ENCODE measurements at places on chromosomes 6 and 20.
A peak's percentile ranks its signal among the peaks of the same experiment; 100 is the strongest.

DNA sequence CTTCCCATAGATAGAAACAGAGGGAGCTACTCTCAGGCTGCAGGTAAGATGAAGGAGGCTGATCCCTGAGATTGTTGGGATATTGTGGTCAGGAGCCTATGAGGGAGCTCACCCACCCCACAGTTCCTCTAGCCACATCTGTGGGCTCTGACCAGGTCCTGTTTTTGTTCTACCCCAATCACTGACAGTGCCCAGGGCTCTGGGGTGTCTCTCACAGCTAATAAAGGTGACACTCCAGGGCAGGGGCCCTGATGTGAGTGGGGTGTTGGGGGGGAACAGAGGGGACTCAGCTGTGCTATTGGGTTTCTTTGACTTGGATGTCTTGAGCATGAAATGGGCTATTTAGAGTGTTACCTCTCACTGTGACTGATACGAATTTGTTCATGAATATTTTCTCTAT lies 2.8 kb downstream of the HLA-F start:
- no peak for DNase-seq

GRCh38 chr6:157162766-157163433 lies 160.4 kb downstream of the TMEM242 start:
- no peak for DNase-seq

DNA sequence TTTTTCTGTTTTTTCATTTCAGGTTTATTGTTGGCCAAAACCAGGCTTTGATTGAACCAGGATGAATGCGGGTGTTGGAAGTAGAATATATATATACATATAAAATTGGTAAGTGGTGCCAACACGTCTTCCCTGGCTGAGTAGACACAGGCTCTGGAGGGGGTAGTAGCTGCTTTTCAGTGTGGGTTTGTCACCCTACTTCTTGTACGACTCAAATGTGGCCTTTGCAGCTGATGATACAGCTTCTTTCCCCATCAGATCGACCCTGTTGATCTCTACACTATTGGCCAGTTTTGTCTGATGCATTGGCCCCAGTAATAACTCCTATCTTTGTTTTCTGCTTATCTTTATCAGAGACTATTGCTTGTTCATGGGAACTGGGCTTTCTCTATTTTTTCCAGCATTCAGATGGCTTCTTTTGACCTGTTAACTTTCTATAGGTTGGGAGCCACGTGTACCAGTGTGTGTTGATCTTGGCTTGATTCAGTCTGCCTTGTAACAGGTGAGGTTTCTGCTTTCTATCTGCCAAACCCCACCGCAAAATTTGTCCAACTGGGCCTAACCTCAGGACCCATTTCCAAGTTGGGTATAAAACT lies 2.7 kb upstream of the ZNFX1 start:
- DNase-seq: peak; percentile 35

DNA sequence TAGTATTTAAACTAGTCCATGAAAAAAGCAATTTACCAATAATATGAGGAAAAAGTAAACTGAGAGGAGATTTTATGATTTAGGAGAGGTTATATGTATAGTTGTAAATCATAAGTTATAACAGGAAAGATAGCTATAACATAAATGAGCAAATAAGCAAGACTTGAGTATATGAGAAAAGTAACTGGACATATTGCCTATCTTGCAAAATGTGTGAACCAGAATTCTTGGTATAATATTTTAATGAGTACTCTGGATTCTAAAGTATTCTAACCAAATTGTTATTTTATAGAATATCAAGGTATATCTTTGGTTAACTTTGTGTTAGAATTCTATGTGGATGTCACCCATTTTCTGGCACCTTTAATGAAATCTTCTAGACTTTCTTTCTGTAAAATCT lies 124.6 kb downstream of the PHF3 start:
- no peak for DNase-seq

- DNase-seq: no peak
Observed at GRCh38 chr6:101167638-101168037, 225.9 kb upstream of the GRIK2 start.

GRCh38 chr6:5941188-5941587 lies 65.5 kb downstream of the NRN1 start:
- peak; percentile 36 for DNase-seq

DNA sequence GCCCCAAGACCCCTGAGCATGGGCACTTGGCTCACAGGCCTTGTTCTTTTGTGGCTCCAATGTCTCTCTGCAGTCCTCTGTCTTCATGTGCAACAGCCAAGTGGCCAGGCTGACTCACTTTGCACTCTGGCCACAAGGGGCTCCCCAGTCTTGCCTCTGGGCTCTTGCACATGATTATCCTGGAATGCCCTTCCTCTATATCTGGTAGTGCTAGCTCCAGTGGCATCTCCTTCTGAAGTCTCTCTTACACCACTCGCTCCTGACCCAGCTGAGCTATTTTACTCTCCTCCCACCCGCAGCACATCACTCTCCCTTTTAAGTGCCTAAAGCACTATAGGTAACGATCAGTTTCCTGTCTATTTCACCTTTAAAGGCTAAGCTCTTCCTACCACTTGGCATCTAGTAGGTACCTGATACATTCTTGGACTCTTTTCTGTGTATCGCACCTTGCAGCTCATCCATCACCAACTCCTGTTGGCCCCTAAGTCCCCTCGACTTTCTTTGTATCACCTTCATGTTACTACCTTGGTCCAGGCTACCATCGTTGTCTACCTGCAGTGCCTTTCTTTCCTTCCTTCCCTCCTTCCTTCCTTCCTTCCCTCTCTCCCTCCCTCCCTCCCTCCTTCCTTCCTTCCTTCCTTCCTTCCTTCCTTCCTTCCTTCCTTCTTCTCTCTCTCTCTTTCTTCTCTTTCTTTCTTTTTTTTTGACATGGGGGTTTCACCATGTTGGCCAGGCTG lies 211.9 kb upstream of the RNF24 start:
- peak; percentile 89 for DNase-seq

- peak; percentile 91 for DNase-seq
Observed at GRCh38 chr6:37576336-37576737, 76.6 kb upstream of the CCDC167 start.

GRCh38 chr6:14235653-14236356 lies 118.2 kb downstream of the CD83 start:
- no peak for DNase-seq

All from EL (cell line).